Cortex of kidney (tissue), 1 donor: ENCODE measurements at places on chromosomes 11 and 22.

- DNase-seq, result no peak
Observed at GRCh38 chr22:30636226-30637077, 871 bp downstream of the SLC35E4 start.

GRCh38 chr22:21759093-21759492 lies 23.5 kb upstream of the YPEL1 start:
- DNase-seq, result no peak

GRCh38 chr11:70080763-70081162 lies 2.6 kb downstream of the ANO1 start:
- no peak for DNase-seq

GRCh38 chr22:47400701-47401591 lies 638.5 kb downstream of the TBC1D22A start:
- no peak for DNase-seq

- DNase-seq, result no peak
Observed at GRCh38 chr11:129021295-129021694, 78.6 kb upstream of the TP53AIP1 start.
